ENCODE measurements at places on chromosomes 4 and X.

DNA sequence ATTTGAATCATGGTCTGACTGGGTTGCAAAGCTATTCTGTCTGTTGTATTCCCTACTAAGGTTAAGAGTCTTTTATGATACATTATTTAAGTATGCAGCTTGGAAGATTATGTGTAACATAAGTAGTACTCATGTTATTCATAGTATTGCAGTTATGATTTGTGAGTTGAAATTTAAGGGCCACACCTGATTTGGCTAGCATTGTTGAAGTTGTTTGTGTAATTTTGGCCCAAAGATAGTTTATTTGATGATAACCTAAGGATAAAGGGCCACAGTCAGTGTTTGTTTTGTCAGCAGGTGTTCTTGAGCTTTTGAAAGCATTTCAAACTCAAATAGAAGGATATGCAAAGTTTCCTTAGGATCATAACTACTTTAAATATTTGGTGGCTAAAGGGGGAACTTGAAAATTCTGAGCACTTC lies 38.9 kb downstream of the NUDT9 start:
- no peak for DNase-seq

DNA sequence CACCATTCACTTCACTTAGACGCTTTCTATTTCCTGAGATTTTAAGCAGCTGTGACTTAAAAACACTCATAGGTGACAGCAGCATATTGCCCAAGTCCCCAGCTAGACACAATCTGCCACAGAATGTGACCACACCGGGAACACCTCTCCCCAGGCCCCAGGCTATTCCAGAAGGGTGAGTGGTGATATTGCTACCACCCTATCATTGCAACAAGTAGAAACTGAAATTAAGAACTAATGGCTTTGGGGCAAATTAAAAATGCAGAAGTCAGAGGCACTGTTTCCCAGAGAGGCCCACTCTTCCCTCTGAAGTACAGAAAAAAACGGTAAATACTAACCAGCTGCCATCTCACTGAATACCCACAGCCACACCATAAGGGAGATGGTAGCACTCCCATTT lies 35.0 kb downstream of the QDPR start:
- DNase-seq = no peak

GRCh38 chr4:17316566-17316965 lies 195.3 kb downstream of the QDPR start:
- DNase-seq = peak; percentile 68

GRCh38 chr4:141455651-141456050 lies 180.7 kb upstream of the IL15 start:
- DNase-seq = peak; percentile 60
